ENCODE measurements at places on chromosomes 1 and 21.
A peak's percentile ranks its signal among the peaks of the same experiment; 100 is the strongest.

- DNase-seq, result no peak
Observed at GRCh38 chr21:17901458-17902079, 82.4 kb upstream of the C21orf91 start.

DNA sequence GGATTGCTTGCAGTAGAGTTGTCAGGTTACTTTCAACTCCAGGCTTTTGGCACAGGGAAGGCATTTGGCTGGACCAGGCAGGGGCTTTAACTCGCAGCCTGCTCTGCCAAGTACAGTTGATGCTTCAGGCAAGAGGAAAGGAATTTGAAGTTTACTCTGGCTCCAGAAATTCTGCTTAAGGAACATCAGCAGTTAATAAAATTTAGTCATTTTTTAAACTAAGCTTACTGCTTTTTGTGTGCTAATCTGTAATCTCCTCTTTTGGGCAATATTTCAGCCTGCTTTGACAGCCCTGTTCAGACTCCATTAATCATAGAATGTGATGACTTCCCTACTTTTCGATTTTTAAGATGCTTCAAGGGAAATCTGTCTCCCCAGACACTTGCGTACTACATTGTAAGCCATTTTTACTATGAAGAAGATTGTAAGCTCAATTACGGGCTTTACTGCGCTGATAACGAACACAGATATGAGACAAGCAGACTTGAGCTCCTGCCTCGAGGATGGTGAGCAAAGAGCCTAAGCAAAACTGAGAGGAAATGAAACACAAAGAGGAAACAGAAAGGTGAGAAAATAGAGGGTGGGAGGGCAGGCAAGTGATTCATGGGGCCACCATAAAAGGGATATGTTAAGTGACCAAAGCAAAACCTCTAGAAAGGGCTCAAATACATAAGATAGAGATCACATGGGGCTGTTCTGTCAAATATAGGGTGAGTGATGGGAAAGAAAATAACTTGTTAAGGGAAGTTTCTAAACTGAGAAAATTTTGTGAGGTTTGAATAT is 76.6 kb upstream of the VAV3 start:
- DNase-seq, result no peak

GRCh38 chr1:42682739-42683531 is 717 bp downstream of the YBX1 start:
- DNase-seq, result peak; percentile 40

DNA sequence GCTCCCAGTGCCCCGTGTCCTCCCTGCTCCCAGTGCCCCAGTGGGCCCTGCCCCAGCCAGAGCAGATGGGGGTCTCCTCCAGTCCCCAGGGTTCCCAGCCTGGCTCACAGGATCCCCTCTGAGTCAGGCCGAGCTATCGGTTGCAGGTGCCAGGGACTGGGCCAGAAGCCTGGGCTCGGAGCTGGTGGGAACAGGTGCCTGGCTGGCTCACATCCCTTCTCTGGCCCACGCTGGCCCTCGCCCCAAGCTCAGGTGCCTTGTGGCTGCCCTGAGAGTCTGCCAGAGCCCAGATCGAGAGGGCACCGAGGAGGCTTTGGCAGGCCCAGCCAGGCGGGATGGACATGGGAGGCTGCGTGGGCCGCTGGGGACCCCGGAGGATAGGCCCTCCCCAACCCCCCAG is 18.9 kb downstream of the PLCH2 start:
- no peak for DNase-seq

- no peak for DNase-seq
Observed at GRCh38 chr1:164466001-164466421, 93.0 kb upstream of the PBX1 start.

DNA sequence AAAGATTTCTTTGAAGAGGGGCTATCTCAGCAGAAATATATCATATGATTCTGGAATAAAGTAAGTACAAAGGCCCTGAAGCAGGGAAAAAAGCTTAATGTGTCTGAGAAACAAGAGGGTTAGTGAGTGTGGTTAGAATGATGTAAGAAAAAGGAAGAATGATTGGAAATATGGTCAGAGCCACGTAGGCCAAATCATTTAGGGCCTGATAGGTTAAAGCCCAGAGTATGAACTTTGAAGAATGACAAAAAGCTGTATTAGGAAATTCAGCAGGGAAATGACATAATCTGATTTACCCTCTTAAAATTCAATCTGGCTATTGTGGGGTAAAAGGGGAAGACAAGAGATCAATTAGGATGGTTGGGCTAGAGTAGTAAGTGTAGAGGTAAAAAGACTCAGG is 69.0 kb upstream of the MUTYH start:
- no peak for DNase-seq

GRCh38 chr1:938088-938683 is 14.5 kb downstream of the SAMD11 start:
- no peak for DNase-seq

GRCh38 chr1:154567386-154568156 is at the start of gene CHRNB2:
TSS of gene CHRNB2 (plus strand) at chr1:154567778. CDS start at chr1:154568045, 267 bp downstream.
- peak; percentile 53 for DNase-seq

DNA sequence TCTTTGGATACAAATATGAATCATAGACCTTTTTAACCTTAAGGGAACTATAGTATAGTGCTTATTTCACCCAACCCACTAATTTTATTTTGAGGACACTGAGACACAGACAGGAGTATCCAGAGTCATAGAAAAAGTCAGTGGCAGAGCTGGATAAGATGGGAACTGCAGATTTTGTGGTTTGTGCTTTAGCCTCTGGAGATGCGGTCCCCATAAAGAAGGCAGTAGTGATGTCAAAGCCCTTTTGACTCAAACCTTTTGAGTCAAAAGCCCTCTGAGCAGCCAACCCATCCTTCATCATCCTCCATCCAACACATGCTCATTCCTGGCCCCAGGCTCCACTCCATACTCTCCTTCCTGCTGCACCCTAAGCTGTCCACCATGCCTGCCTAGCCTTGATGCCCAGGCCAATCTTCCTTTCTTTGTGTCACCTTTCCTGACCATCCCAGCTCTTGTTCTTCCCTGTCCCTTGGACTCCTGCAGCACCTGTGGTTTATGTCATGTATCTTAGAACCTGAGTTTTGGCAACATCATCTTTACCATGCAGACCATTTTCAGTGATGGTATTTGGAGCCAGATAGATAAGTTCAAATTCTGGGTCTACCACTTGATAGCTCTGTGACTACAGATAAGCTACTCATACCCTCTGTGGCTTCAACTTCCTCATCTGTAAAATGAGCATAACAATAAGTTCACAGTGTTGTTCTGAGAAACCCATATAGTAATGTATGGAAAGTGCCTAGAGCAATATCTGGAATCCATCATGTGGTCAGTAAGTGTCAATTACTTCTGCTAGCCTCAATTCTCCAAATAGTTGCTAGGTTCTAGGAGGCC is 20.1 kb downstream of the SLAMF1 start:
- DNase-seq, result no peak

GRCh38 chr1:36553591-36554322 is 71.0 kb upstream of the CSF3R start:
- DNase-seq, result peak; percentile 34

DNA sequence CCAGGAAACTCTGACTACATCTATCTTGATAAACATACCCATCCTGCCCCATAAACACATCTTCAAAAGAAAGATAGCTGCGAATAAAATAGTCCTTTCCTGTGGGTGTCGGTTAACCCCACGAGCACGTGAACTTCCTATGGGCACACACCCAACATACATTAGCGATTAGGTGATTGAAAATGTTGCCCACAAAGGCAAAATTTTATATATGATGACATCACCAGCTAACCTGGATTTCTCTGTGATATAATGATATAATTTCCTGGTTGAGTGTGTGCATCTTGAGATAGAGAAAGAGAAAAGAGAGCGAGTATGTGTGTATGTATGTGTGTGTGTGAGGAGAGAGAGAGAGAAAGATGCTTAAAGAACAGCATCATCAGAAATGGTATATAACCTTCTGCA is 296.1 kb downstream of the PTPRC start:
- DNase-seq, result peak; percentile 18

DNA sequence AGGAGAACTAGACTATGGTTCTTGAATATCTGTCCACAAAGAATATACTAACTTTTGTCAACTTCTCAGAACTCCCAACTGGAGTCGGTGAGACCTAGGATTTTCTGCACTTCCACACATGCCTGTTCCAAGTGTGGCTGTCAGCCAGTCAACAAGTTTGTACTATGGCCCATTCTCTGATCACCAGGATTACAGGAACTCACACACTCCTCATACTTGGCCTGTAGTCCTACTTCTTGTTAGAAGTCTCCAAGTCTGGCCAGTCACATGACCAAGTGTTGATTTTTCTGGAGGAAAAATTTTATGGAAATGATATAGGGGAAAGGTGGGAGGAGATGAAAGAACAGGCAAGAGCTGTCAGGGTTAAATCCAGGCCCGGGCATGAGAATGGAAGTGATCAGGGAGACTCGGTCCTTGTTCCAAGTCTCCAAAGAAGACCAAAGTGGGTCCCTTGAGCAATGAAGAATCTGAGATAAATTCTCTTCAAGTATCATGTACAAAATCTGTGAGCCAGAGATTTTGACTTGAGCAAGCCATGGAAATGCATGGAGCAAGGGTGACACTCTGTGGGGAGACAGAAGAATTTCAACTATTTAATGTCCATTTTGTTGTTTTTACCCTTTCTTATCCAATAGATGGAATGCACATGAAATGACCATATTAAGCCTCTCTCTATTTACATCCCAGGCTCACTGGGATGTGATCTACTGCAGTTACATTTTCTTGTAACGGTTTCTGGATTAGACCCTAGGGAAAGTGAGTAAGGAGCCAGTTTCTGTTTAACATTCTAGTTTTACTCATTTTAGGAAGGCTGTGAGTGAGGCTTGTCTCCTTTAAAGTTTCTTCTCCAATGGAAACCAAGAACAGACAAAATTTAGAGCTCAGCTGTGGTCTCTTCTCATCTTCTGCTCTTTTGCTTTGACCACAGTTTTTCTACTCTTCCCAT is 320.9 kb downstream of the ASTN1 start:
- no peak for DNase-seq

- DNase-seq, result peak; percentile 61
Observed at GRCh38 chr21:44932408-44933181, 7.2 kb upstream of the SLX9 start.

DNA sequence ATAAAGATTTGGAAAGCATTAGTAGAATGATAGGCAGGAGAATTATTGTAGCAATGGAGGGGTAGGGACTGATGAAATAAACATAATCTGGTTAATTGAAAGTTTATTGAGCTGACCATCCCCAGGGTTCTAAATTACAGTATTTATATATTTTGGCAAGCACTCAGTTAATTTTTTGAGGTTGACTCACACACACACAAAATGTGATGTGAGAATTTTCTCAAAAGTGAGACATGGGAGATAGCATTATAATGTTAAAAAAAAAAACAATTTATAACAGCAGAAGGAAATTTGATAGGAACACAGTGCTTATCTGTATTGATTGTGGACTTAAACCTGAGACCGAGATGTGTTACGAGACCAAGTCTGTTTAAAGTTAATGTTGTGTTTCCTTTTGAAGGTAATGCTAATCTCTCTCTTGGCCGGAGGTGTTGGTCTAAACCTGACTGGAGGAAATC is 24.6 kb downstream of the TRIM45 start:
- no peak for DNase-seq

- no peak for DNase-seq
Observed at GRCh38 chr1:239826736-239827135, 264.9 kb upstream of the FMN2 start.

GRCh38 chr1:42085596-42085995 is 67.6 kb upstream of the GUCA2B start:
- no peak for DNase-seq

DNA sequence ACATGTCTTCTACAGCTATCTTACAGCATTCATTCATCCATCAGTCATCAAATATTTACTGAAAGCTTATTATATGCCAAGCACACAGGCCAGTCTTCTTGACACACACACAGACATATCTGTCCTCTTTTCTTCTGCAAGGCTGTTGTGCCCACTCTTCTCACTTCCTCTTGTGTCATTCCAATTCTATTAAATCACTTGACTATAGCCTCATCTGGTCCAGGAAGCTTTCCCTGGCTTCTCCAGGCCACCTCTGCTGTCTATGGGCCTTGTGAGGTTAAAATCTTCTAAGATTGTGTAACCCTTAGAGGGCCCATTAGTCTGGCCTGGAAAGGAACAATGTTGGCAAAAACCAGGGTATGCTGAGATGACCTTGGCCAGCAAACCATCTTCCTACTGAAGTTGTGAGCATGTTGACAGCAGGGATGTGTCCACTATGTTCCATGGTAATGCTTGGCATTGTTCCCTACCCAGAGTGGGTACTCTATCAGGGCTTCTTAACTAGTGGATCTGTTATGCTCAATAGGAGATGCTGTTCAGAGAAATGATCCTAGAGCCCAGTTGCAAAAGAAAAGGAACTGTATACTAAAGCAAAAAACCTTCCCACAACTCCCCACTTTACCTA is 5.3 kb downstream of the TRAF3IP3 start:
- DNase-seq, result no peak

DNA sequence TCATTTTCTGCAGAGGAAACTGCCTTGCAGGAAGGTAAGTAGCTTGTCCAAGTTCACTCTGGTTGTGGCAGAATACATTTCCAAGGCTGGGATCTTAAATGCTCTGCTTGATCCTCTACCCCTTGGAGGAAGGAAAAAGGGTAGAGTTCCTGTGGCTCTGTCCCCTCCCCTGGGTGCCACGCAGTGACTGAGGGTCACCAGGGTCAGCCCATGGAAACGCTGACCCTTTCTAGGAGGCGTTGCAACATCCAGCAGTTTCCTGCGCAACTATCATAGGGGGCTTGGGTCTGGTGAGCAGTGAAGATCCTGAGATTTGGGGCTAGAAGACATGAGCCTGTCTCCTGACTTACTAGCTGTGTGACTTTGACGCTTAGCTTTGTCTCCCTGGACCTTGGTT is 29.4 kb upstream of the EPS8L3 start:
- no peak for DNase-seq

- DNase-seq, result no peak
Observed at GRCh38 chr1:31418626-31419323, 5.8 kb downstream of the SERINC2 start.

DNA sequence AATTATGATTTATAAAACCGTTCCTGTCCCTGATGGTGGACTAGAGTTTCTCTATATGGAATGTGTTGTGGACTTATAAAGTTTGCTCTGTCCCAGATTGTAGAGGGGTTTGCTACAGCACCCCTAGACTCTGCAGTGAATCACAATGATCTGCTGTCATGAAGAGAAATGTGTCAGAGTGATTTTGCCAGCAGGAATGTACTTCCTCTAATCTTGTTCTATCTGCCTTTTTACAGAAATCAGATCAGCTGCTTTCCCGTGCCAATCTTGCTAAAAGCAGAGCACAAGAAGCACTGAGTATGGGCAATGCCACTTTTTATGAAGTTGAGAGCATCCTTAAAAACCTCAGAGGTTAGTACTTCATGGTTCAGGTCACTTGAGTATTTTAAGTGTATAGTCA is 52.0 kb downstream of the LAMC2 start:
- no peak for DNase-seq

DNA sequence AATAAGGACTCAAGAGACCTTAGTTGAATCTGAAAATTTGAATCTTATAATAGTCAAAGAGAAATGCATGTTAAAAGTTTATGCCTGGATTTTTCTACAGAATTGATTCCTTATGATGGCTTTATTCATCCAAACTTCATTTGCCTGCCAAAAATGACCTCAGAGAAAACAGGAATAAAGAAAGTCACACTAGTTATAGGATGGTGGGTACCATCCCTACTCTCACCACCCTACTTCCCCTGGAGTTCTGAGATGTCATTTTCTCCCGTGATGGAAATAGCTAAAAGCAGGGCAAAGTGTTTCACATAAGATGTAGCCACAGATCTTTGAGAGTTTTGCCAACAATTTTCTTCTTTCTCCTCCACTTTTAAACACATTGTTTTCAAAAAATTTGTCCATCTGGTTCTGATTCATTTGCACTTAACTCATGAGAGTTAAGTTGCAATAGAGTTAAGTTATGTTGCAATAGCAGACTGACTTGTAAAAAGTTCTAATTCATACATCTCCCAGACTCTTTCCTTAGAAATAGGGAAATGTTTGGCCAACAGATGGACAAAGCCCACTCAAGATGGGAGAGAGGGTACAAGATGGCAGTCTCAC is 384.6 kb downstream of the PLPP3 start:
- no peak for DNase-seq

Measured in activated CD4-positive, alpha-beta T cell treated with anti-CD3 and anti-CD28 coated beads for 1 hour (primary cell).